ENCODE measurements at places on chromosomes 13 and 19.

DNA sequence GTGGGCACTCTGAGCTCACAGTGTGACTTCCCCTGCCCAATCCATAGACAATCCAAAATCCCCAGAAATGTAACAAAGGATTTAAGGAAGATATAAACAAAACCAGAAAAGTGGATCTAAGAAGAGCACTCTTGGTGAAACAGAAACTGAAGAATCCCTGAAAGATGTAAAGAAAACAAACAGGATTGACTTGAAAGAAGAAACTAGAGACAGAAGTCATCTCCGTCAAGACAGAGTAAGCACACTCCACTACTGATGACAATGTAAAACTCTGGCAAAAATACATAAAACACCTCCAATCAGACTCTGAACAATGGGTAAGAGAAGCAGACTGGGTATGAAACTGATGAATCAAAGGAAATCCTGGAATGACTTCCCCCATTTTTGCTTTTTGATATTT lies 13.5 kb downstream of the TUBGCP3 start:
- DNase-seq: no peak

- DNase-seq: peak; percentile 56
Observed at GRCh38 chr19:8451885-8452284, 7.1 kb downstream of the HNRNPM start.

DNA sequence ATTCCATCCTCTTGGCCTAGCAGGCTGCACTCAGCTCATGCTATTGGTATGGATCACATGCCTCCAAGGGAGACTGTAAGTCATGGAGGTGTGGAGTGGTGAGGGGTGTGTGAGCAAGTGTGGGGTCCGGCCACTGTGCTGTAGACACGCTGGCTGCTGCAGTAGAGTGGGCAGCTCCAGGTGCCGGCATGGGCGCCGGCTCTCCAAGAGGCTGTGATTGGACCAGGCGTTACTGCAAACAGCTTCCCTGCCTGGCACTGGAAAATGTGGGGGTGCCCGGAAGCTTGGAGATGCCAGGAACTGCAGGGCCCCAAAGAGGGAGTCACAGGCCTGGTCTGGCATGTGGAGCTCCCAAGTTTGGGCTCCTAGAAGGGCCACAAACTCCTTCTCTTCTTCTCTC lies 245.7 kb downstream of the GPC6 start:
- DNase-seq: no peak

DNA sequence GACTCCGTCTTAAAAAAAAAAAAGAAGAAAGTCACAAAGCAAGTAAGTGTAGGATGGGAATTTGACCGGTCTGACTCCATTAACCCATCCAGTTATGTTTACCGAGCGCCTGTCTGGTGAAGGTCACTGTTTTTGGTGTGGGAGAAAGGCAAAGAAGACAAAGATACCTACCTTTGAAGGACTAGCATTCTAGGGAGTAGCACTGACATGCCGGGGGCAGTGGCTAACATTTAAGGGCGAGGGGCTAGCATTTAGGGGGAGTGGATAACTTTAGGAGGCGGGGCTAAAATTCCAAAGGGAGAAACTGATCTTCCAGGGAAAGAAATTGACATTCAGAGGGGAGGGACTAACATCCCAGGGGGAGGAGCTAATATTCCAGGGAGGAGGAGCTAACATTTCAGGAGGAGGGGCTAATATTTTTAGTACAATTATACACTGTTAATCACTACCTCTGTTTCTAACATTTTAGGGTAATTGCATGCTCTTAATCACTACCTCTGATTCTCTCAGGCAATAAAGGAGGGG lies 8.7 kb downstream of the GPR32 start:
- no peak for DNase-seq

DNA sequence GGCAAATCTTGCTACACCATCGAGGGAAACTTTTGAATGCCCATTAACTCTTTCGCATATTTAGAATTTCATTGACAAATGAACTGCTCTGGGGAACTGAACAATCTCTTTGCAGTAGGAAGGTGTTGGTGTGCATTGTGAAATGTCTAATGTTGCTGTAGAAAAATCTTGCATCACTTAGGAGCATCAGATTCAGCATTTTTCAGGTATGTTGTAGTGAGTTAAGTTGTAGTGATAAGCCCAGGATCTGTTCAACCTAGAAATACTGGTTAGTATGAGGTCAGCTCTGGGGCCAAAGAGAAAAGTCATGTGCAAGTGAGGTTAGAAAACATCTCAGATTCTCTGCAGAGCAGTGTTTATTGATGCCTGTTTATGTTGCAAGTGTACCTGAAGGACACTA lies 4.1 kb downstream of the FRY start:
- DNase-seq: no peak

GRCh38 chr13:44868397-44868796 lies 120.9 kb downstream of the NUFIP1 start:
- DNase-seq: no peak

DNA sequence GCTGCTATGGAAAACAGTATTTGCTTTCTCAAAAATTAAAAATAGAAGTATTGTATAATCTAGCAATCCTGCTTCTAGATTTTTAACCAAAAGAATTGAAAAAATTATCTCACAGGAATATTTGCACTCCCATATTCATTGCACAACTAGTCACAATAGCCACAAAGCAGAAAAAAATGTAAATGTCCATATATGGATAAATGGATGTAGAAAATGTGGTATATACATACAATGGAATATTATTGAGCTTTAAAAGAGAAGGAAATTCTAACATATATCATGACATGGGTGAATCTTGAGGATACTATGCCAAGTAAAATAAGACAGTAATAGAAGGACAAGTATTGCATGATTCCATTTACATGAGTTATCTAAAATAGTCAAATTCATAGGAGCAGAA lies 2753.0 kb downstream of the PCDH9 start:
- DNase-seq: no peak

DNA sequence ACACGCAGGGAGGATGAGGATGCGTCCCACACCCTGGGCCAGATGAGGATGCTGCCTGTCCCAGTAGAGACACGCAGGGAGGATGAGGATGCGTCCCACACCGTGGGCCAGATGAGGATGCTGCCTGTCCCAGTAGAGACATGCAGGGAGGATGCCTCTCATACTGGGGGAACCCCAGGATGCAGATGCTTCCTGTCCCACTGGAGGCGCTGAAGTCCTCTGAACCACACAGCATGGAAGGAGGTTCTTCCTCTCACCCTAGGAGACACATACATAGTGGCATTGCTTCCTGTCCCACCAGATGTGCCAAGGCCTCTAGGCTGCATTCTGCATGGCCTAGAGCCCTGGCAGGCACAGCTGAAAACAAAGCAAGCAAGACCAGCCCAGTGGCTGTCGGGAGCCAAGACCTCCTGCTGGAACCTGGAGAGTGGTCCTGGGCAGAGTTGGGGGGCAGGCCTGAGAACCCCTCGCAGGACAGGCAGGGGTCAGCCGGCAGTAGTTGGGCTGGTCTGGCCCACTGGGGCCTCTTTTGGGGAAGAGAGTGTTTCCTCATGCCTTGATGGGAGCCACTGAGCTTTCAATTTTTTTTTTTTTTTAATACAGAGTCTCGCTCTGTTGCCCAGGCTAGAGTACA lies 4.3 kb downstream of the HPN start:
- no peak for DNase-seq

- no peak for DNase-seq
Observed at GRCh38 chr19:32767951-32768679, 48.5 kb downstream of the TDRD12 start.

DNA sequence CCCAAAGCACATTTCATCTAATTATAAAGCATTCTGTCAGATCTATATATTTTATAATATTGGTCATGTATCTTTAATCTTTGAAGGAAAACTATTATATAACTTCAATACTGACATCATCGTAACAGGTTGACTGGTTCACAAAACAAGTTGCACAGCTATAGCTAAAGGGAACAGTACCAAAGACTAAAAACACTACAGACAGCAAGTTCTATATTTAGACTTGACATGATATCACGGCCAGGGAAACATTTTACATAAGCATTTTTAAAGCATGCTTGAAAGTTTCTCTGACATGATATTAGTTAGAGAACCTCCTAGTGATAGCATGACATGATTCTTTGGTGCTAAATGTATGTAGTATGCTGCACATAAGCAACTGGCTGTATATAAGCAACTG lies 182.5 kb downstream of the NDFIP2 start:
- DNase-seq: no peak

GRCh38 chr13:78907006-78907405 lies 248.1 kb upstream of the OBI1 start:
- no peak for DNase-seq

DNA sequence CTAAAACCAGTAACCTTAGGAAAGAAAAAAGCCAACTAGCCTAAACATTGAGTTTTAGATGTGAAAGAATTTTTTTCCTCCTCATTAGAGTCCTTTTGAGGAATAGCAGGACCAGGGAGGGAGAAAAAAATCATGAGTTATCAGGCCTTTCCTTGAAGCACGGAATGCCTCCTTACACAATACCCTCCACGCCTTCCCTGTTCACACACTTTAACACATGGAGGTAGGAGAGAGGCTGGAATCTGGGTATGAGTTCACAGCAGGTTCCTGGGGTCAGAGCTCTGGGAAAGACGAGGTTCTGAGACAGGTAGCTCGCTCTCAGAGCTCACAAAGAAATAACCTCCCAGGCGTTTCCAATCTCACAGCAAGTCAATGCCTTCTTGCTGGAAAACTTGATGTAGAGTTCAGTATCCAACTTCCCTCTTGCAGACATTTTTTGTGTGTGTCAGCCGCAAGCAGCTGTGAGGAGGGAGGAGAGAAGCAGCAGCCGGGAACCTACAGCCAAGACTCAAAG lies 716 bp downstream of the ZNF573 start:
- DNase-seq: no peak

GRCh38 chr19:22427547-22427946 lies 5.4 kb upstream of the ZNF98 start:
- DNase-seq: no peak

DNA sequence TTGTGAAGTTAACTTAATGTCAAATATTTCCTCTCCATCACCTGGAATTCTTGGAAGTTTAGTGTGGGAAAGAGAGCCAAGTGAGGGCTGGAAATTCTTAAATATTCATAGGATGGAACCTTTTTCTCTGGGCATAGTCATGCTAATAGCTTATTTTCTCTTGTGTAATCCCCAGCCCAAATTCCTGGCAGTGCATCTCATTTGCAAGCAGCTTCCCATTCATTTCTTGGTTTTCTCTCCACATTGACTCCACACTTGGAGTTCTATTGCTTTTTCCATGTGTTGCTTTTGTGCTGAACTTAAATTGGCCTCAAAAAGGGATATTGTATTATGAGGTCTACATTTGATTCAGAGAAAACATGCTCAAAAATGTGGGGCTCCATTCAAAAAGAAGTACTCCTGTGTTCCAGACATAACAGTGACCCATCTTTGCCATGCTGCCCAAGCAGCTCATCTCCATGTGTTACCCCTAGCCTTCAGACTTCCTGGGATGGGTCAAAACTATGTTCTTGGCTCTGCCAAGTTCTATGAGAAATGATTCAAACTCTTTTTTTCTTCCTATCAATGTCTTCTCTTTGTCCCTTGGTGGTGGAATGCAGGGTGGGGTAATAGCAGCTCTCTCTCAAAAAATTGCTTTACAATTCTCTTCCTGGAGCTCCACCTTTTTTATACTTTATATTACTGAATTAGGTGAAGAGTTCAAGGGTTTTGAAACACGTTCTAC lies 2471.5 kb downstream of the PCDH9 start:
- no peak for DNase-seq

- no peak for DNase-seq
Observed at GRCh38 chr19:45069056-45069455, 7.2 kb downstream of the ZNF296 start.
